ENCODE measurements at places on chromosomes 11 and 22.

- DNase-seq = no peak
Observed at GRCh38 chr11:27319072-27319471, 43.9 kb downstream of the CCDC34 start.

- DNase-seq = peak; percentile 91
Observed at GRCh38 chr22:50169774-50170341, 673 bp upstream of the PANX2 start.

DNA sequence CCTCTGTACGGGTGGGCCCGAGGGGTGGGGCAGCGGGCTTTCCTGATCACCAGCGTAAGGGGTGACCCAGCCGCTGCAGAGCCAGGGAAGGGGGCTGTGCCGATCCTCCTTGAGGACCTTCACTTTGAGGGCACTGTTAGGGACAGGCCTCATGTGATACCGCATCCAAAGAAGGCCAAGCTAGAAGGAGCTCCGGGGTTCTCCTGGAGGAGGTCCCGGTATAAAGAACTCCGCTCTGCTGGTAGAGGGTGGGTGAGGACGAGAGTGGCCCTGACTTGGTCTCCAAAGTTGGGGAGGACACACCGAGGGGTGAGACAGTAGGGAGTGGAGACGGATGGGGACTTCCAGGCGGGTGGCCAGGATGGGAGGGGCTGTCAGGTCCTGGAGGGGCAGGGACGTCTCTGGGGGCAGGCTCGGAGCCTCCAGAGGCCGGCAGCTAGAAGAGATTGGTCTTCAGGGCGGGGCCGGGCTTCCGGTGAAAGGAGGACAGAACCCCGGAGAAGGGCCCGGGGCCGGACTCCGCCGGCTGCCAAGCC, 4.6 kb downstream of the PHOX2A start:
- no peak for DNase-seq

DNA sequence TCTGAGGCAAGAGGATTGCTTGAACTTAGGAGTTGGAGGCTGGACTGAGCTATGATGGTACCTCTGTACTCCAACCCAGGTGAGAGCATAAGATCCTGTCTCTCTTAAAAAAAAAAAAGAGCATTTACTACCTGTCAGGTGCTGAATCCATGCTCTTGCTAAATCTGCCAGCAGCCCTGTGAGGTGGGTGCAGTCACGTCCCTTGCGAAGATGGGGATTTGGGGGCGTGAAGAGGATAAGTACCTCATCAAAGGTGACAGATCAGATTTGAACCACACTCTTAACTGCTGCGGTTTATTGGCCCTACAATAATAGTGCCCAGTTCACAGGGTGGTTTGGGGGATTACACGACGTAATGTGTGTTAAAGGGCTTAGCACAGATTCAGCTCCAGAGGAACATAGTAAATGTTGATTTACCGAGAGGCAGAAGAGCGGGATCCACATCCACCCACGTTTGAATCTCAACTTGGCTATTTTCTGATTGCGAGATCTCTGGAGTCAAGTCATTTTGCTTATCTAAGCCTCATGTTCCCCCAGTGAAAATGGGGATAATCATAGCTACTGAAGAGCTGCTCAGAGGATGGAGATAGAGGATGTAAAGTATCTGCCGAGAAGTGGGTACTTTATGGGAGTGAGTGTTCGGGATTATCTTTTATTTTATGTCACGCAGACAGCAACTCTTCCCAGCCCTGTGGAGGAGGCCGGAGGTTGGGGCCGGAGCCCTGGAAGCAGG, 28.1 kb upstream of the LRRC10B start:
- DNase-seq = no peak

DNA sequence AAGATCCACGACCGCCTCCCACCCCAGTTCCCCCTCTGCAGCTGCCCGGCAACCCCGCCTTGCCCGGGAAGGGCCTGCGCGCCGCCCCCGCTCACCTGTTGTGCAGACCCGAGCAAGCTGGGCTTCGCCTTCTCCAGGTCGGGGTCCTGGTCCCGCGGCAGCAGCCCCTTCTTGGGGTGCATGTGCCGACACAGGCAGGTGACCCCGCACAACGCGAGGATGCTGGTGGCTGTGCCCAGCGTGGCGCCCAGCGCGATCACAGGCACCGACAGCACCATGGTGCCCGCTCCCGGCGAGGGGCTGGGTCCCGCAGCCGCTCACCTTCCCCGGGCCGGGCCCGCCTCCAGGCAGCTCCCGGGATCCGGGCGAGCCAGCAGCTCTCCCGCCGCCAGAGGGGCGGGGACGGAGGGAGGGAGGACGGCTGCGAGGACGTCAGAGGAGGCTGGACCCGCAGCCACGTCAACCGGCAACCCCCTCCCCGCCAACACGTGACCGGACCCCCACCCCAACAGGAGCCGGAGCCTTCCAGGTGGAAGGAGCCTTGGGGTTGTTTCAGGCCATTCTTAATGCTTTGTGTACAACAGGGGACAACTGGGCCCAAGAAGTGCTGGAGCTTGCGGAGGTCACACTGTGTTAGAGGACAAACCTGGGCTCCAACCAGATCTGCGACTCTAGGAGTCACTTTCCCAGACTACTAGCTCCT, at the start of gene SYT13:
TSS of gene SYT13 (minus strand) at position 412 of the 703 bp plus-strand sequence. CDS start at position 278, 134 bp downstream.
- DNase-seq = no peak

- DNase-seq = no peak
Observed at GRCh38 chr11:38648604-38649003, 2050.6 kb upstream of the RAG2 start.

Data from common myeloid progenitor, CD34-positive (primary cell).